T1000 (cell line): ENCODE measurements at places on chromosomes 3 and 15.

DNA sequence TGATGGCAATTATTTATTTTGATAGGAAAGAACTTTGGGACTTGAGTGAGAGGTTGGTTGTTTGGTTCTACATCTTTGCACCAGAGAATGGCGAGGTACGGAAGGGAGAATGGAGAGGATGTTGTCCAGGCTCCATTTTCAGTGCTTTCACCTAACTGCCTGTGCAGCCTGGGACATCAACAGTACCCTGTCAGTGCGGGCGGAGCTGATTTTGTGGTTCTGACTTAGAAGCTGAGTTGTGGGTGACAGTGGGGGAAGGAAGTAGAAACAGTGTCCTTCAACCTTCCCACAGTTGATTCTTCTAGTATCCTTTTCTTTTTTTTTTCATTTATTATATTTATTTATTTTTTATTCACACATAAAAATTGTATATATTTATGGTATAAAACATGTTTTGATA, 95.3 kb downstream of the TIGIT start:
- no peak for DNase-seq

DNA sequence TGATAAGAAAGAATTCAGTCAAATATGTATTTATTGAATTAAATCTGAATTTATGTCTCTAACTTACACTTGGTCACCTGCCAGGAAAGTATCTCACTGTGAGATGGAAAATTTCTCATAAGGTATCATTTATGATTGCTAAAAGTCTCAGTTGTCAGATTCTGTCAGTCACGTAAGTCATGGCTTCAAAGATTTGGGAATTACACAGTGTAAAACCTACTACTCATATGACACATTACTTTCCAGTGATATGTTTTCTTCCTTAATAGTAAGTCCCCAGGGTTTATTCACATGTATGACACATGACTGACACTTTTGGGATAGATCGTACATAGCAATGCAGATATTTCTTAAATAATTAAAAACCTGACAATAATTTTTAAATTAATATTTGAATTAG, 792.2 kb downstream of the PLOD2 start:
- DNase-seq: no peak

DNA sequence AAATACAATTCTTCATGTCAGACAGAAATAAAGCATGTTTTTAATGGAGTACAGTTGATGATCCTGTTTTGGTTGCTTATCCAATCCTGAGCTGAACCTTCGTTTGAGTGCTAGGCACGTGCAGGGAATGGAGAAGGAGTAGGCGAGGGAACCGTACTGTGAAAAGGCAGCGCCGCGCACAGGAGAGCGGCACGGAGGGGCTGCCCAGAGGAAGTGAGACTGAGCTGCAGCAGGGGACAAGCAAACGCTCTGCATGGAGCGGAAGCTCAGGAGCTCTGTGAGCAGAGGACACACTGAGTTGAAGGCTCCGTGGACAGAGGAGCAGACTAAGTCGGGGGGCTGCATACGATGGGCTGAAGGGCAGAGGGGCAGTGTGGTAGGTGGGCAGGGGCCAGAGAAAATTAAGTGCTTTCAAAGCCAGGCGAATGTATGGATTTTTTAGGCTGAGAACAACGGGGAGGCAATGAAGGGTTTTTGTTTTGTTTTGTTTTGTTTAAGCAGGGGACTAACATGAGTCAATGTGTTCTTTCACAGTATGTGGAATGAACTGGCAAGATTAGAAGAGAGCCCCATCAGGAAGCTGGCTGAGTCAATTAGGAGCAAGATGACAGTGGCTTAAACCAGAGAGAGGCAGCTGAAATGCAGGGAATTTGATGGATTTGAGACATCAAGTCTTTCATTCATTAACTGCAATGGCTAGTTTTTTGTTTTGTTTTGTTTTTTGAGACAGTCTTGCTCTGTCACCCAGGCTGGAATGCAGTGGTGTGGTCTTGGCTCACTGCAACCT, 23.8 kb upstream of the TM2D3 start:
- DNase-seq: no peak

DNA sequence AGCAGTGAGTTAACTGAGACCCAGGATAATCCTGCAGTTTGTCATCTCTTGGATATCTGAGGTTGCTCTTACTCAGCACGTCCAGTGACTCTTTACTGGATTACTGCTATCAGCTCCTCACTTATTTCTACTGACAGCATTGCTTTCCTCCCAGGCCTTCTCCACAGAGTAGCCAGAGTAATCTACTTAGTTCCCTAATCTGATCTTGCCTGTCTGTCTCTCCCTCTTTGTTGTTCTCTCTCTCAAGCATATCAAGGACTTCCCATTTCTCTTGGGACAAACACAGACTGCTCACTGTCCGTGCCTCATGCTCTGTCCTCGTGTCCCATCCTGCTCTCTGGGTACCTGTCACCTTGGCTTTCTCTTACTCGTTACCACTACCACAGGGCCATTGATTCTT, 376.2 kb downstream of the FEZF2 start:
- DNase-seq: no peak

DNA sequence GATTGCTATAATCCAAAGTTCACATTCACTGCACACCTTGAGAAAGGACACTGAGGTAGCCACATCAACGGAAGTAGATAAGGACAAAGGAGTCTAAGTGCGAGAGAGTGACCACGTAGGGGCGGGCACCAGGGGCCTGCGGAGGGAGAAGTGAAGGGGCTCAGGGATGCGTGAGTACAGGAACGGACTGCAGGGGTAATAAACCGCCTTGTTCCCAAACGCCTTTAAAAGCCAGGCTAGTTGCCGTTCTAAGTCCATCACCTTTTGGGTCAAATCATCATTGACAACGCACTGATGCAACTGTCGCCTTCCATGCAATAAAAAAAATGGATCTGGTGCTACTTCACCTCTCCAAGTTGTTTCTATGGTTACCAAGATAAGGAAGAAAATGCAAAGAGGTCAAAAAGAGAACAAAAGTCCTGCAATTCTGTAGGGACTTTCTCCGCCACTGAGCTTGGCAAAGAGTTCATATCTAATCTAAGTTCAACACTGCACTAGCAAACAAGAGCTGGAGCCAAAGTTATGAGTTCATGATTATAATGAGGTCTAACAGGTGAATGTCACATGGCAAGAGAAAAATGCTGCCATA, 32.6 kb upstream of the ATP11B start:
- no peak for DNase-seq

DNA sequence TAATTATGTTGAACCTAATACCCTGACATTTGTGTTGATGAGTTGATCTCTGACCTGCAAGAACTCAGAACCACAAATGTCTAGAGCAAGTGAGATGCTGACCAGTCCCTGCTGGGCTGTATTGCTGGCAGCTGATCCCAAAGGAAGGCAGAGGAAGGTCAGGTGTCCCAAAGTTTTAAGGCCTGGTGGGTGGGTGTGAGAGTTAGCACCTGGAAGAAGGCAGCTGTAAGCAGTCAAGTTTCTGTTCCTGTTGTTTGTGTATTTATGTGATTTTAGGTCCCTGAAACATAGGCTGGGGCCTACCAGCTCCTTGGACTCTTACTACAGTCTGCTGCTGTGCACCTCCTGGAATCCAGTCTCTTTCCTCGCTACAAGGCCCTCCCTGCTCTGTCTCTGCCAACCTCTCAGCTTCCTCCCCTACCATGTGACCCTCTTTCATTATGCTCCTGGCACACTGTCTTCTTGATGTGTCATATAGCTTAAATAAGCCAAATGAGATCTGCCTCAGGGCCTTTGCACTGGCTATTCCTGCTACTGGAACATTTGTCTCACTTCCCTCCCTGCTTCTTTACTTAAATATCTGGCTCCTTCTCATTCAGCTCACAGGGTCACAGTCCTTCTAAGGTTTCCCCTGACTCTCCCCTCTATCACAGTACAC, 31.0 kb upstream of the ATOSA start:
- DNase-seq: no peak

DNA sequence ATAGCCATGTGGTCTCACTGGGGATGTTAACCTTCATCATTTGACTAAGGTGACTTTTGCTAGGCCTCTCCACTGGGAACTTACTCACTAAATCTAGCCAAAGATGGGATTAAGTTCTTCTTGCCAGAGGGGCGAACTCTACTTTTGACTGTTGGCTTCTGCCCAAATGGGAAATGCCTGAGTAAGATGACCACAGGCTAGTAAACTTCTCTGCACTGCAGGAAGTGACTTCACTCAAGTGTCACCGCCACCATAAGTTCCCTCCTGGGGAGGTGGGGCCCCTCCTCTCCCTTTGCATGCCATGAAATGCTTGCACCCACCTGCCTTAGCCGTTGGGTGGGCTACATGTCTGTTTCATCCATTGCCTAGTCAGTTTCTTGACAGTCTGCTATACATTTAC, 388.3 kb downstream of the FEZF2 start:
- peak; percentile 51 for DNase-seq

- DNase-seq: no peak
Measured at GRCh38 chr3:35183927-35184675, 455.2 kb upstream of the ARPP21 start.

GRCh38 chr3:65334045-65334665, 646.4 kb upstream of the ADAMTS9 start:
- no peak for DNase-seq

GRCh38 chr3:42701371-42702065, 1.1 kb downstream of the HHATL start:
- peak; percentile 14 for DNase-seq

GRCh38 chr3:169494982-169495381, 168.5 kb downstream of the MECOM start:
- DNase-seq: no peak

DNA sequence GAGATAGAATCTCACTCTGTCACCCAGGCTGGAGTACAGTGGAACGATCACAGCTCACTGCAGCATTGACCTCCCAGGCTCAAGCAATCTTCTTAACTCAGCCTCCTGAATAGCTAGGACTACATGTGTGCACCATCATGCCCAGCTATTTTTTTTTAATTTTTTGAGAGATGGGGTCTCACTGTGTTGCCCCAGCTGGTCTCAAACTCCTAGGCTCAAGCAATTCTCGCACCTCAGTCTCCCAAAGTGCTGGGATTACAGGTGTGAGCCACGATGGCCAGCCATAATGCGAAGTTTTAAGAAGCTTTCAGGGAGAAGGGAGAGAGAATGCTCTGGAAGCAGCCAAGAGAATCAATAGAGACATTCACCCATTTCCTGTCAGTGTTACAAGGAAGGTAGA, 42.7 kb downstream of the PRKAR2A start:
- DNase-seq: no peak

- no peak for DNase-seq
Measured at GRCh38 chr3:138418601-138419206, 15.7 kb upstream of the ESYT3 start.

DNA sequence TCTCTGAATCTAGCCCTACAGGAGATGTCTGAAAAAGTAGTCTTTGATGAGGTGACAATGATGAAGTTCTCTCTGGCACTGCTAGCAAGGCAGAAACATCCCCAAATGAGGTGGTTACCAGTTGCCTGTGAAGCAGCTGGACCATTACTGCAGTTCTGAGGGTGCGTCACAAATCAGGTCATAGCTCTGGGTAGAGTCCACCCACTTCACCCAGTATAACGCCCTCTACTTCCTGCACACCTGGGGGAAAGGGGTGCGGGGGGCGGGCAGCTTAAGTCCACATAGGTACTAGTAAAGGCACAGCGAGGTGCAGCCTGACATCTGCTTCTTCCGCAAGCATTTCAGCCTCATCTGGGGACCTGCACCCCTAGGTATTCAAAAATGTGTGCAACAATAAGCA, 13.4 kb upstream of the SATB1 start:
- DNase-seq: no peak

DNA sequence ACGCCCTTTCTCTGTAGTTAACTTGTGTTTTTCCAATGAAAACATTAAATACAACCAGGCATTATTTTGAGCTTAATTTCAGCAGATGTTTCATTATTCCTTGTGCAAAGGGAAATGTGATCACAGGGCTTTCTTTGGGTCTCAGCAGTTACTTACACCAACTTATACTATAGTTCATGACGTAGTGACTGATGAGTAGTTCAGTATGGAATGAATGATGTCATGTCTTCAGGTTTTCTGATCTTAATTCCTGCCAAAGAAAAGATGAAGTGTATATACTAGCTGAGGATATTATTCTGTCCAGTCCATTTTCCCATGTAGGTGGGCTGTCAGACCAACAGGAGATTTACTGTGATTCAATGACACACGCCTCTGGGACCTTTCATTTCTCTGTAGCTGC, 61.3 kb downstream of the MYRIP start:
- DNase-seq: no peak

- DNase-seq: no peak
Measured at GRCh38 chr3:47722859-47723258, 58.8 kb downstream of the SMARCC1 start.

- DNase-seq: no peak
Measured at GRCh38 chr15:76866716-76867321, 38.3 kb downstream of the SCAPER start.

- DNase-seq: no peak
Measured at GRCh38 chr15:42157381-42157780, 945 bp upstream of the PLA2G4F start.

DNA sequence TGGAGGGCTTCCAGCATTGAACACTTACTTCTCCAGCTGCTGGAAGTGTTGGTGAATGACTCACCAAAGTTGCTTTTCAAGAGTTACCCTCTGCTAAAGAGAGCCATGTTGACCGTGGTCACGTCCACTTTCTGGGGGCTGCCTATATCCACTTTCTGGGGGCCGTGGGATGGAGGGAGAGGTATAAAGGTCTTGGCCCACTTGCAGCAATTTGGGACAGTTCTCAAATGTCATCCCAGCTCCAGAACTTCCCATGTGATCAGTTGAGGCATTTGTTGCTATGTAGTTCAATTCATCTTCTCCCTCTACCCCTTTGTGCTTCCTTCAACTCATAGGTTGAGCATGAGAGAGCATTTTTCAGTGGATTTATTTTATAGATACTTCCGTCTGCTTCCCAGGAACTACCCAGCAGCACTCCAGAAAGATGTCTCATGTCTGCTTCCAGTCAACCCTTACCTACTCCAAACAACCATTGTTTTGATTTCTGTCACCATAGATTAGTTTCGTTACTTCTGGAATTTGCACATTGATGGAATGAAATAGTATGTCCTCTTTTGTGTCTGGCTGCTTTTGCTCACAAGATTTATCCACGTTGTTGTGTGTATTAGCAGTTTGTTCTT, 130.6 kb downstream of the TCF12 start:
- no peak for DNase-seq

DNA sequence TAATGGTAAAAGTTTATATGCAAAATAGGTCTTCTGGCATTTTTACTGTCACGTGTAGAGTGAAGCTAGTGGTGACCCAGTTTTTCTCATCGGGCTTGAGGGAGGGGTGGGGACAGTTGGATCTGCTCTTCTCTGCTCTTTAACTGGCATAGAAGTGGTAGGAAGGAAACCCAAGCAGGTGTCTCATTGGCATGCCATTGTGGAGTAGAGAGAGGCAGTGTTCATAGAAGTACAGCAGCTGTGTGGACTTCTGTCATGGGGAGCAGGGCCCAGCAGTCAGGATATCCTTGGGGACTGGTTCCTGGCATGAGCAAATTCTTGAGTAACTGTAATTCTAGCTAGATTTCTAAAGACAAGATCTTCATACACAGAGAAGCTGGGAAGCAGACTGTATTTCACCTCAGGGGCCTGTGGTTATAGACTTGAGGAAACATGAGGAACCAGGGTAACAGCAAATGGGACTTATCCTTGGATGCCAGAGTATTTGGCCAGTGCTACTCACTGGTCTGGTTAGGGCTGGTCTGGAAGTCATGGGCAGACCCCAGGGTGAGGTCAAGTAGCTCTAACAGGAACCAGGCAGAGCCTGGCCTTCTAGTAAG, 42.9 kb downstream of the CDIN1 start:
- DNase-seq: no peak

- no peak for DNase-seq
Measured at GRCh38 chr15:35381328-35381727, 164.6 kb downstream of the DPH6 start.
